Right lung (tissue), 10 donors: ENCODE measurements at places on chromosomes 13 and 19.

- DNase-seq, result no peak
Measured at GRCh38 chr13:75372923-75373841, 108.8 kb downstream of the TBC1D4 start.

DNA sequence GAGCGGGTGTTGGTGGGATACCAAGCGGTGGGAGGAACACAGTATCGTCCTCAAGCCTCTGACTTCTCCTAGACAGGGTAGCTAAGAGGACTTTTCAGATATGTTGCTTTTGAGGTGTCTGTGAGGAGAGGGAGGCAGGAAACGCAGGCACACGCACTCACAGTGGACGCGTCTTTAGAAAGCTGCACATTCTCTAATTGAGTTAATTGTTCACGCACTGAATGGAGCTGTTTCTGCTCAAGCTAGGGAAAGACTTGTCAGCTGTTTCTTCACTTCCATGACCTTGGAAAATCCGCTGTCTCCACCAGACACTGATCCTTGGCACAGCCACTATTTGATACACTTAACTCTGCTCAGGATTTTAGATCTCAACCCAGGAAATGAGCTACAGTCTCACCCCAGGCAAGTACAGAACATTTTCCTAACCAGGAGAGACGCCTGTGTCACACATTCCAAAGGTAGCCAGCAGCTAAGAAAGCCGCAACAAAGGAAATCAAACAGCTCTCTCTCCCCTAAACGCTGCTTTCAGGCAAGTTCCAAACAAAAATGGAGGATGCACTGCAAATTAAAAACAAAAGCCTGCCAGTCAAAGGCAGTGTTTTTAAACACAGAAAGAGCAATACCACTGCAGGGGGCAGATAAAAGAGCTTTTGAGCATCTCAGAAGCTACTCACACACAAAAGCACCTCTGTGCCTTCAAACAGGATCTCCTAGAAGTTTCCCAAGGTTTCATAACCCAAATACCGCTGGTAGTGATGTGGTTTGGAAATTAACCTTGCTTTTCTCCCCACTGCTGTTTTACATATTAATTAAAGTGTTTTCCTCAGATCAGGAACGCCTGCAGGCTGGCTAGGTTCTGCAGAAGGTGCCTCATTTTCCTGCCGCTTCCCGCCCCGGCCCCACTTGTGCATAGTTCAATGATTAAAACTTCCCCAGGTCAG, 57.3 kb downstream of the IRS2 start:
- no peak for DNase-seq

- DNase-seq, result no peak
Measured at GRCh38 chr19:5717215-5717935, 2.6 kb downstream of the LONP1 start.

DNA sequence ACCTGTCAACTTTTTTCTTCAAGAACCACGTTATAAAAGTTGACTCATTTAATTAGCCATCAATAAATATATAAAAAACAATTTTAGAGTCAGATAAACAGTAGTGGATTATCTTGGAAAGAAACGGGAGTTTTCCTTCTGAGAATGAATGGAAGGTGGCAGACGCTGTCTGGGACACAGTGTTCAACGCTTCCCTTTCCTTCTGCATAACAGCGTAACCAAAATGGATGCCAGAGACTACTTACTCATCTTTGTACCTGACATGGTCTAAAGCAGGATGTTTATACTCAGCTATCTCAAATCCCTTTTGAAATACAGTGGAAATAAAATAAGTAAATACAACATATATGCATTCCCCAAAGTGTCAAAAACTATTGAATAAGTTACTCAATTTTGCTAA, 195.2 kb downstream of the LHFPL6 start:
- DNase-seq, result no peak

- DNase-seq, result no peak
Measured at GRCh38 chr13:110661256-110661655, 44.7 kb downstream of the CARS2 start.
